ENCODE measurements at places on chromosomes 12 and 14. TPM values are rescaled to one million over a fixed set of nuclear protein-coding genes. Genes with fewer than 3 reads are reported as not detected.

Gene NANOG
- 0.18 TPM for total RNA-seq

Gene ZC2HC1C
- total RNA-seq, result not detected

Gene HHIPL1
- total RNA-seq, result 2.0 TPM

Gene RNASE7
- total RNA-seq, result not detected

- DNase-seq, result no peak
- H3K27me3 ChIP-seq, result peaks cover 10% of the 10 kb centered on the region
- H3K4me3 ChIP-seq, result no peak overlapping the region
- peaks cover 4% of the 10 kb centered on the region for H3K4me1 ChIP-seq
- H3K36me3 ChIP-seq, result no peaks in the 10 kb centered on the region
Observed at GRCh38 chr12:52805739-52806138, 8.2 kb downstream of the KRT4 start.

- no peak for DNase-seq
- no peaks in the 10 kb centered on the region for H3K27me3 ChIP-seq
- H3K4me1 ChIP-seq, result peaks cover 33% of the 10 kb centered on the region
- no peaks in the 10 kb centered on the region for H3K36me3 ChIP-seq
- H3K27ac ChIP-seq, result peak overlapping the region; percentile 64
Observed at GRCh38 chr12:50402264-50403000, 1.7 kb downstream of the LARP4 start.

DNA sequence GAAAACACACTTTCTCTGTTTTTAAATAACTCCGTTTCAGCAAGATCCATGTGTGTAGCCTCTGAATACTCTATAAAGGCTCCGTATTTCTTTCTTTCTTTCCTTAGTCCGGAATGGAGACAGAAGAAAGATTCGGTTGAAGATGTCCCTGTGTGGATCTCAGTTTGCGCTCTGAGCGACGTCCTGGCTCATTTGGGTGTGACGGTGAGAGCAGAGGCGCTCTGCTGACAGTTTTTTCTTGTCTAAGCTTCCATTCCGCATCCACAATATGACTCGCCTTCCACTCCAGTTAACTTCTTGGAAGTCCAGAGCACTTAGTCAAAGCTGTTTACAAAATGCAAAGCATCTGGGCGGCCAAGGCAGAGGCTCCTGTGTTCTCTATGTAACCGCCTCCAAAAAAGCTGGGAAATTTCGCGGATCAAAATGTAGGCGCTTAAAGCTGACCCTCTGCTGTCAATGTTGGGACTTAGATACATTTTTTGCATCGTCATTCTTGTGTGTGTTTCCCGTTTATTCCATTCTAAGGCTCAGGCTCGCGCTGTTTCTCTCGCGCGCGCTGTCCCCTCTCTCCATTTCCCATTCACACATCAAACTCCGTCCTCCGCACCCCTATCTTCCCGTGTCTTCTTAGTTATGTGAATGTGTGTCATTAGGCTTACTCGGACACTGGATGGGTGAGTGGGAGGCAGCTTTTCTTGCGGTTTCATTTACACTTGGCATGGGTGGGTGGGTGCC is 880 bp upstream of the FLRT2 start:
- H3K36me3 ChIP-seq, result no peaks in the 10 kb centered on the region
- H3K4me3 ChIP-seq, result peak overlapping the region; percentile 60
- DNase-seq, result no peak
- peaks cover 52% of the 10 kb centered on the region for H3K27me3 ChIP-seq
- peak overlapping the region; percentile 38 for H3K27ac ChIP-seq

- H3K4me3 ChIP-seq, result no peak overlapping the region
- H3K36me3 ChIP-seq, result peaks cover 6% of the 10 kb centered on the region
- peak; percentile 39 for DNase-seq
- H3K4me1 ChIP-seq, result peaks cover 24% of the 10 kb centered on the region
Observed at GRCh38 chr14:64930085-64930843, 12.3 kb downstream of the GPX2 start.

GRCh38 chr14:76307786-76308780 is 67.9 kb upstream of the ESRRB start:
- no peak overlapping the region for H3K27ac ChIP-seq
- H3K4me1 ChIP-seq, result no peaks in the 10 kb centered on the region
- no peak overlapping the region for H3K4me3 ChIP-seq

- H3K27ac ChIP-seq, result peak overlapping the region; percentile 98
- H3K4me1 ChIP-seq, result peaks cover 58% of the 10 kb centered on the region
- peak overlapping the region; percentile 87 for H3K4me3 ChIP-seq
- H3K27me3 ChIP-seq, result no peaks in the 10 kb centered on the region
- DNase-seq, result peak; percentile 37
Observed at GRCh38 chr14:34628681-34629135, 1.2 kb downstream of the SNX6 start.

GRCh38 chr14:77589099-77589498 is 27.3 kb downstream of the SPTLC2 start:
- H3K27ac ChIP-seq, result peak overlapping the region; percentile 77
- H3K4me3 ChIP-seq, result no peak overlapping the region
- no peak for DNase-seq
- H3K27me3 ChIP-seq, result no peaks in the 10 kb centered on the region

DNA sequence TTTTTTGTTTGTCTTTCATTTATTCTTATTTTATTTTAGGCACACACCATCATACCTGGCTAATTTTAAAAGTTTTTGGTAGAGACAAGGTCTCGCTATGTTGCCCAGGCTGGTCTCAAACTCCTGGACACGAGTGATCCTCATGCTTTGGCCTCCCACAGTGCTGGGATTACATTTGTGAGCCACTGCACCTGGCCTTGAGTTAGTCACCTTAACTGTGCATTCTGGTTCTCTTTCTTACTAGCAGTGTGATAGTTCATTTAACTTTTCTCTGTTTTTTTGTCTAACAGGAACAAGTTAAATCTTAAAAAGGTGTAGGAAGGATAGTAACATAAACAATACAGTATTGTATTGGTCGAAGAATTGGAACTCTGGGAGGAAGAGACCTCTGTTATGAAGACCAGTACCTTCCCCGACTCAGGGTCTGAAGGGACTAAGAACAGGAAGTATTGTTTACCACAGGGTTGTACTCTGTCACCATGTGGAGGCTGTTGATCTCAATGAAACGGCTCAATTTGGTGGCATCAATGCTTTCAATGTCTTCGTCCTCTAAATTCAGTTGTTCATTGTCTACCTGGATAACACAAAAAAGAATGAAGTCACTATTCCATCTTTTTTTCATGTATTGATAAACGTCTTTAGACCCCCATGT is 17.7 kb downstream of the ERP27 start:
- H3K27ac ChIP-seq, result no peak overlapping the region
- no peaks in the 10 kb centered on the region for H3K27me3 ChIP-seq
- H3K4me1 ChIP-seq, result no peaks in the 10 kb centered on the region
- no peaks in the 10 kb centered on the region for H3K36me3 ChIP-seq
- no peak overlapping the region for H3K4me3 ChIP-seq

- peak; percentile 83 for DNase-seq
- H3K27ac ChIP-seq, result peak overlapping the region; percentile 26
- H3K36me3 ChIP-seq, result peaks cover 77% of the 10 kb centered on the region
- H3K4me1 ChIP-seq, result peaks cover 49% of the 10 kb centered on the region
- no peak overlapping the region for H3K4me3 ChIP-seq
Observed at GRCh38 chr12:124466216-124467128, 100.9 kb downstream of the NCOR2 start.

GRCh38 chr14:71054706-71055105 is 147.4 kb downstream of the PCNX1 start:
- peaks cover 71% of the 10 kb centered on the region for H3K36me3 ChIP-seq
- no peaks in the 10 kb centered on the region for H3K27me3 ChIP-seq

Measured in stomach (tissue), 19 donors.